ENCODE measurements at places on chromosomes 6 and 20.

GRCh38 chr6:489001-489400 lies 97.4 kb downstream of the IRF4 start:
- no peak overlapping the region for H3K27ac ChIP-seq
- H3K4me1 ChIP-seq: no peaks in the 10 kb centered on the region

DNA sequence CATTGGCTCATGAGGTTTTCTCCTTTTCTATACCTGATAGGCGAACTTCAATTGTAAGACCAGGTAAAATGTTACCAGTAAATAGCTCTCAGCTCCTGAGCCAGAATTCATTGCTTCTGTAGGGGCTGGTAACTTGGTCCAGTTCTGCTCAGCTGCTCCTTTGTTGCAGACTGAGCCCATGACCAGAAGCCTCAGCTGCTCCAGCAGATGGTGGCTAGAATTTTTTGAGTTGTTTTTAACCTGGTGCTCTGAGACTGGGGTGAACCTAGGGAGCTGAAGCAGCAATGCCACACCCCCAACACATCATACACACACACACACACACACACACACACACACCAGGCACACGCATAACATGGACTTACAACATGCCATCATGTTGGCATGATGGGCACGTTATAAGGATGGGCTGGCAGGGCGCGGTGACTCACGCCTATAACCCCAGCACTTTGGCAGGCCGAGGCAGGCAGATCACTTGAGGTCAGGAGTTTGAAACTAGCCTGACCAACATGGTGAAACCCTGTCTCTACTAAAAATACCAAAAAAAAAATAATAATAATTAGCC lies 103.1 kb downstream of the QRSL1 start:
- H3K4me1 ChIP-seq: no peaks in the 10 kb centered on the region
- H3K4me3 ChIP-seq: no peak overlapping the region
- H3K27ac ChIP-seq: no peak overlapping the region
- H3K36me3 ChIP-seq: no peaks in the 10 kb centered on the region
- H3K27me3 ChIP-seq: no peaks in the 10 kb centered on the region
- DNase-seq: no peak

DNA sequence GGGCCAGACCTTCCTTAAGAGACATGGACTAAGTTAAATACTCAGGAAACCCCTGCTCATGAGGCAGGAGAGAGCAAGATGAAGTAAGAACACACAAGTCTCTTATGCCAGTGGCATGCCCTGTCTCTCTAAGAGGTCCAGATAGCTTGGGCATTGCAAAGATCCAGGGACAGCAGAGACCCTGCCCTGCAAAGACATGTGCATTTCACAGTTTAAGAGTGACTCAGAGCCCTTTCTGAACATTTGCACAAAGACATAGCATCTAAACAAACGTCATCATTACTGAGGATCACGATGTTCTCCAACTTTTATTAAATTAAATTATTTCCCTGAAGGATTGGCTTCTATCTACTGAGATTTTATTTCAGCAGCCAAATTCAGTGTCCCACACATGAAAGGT lies 230.5 kb upstream of the RIN2 start:
- H3K27me3 ChIP-seq: no peaks in the 10 kb centered on the region
- no peaks in the 10 kb centered on the region for H3K36me3 ChIP-seq
- no peaks in the 10 kb centered on the region for H3K4me1 ChIP-seq
- H3K4me3 ChIP-seq: no peak overlapping the region
- DNase-seq: no peak

- peaks cover 3% of the 10 kb centered on the region for H3K27me3 ChIP-seq
- no peaks in the 10 kb centered on the region for H3K4me1 ChIP-seq
- H3K27ac ChIP-seq: no peak overlapping the region
- no peak overlapping the region for H3K4me3 ChIP-seq
Measured at GRCh38 chr6:36150283-36150682, 20.0 kb downstream of the MAPK13 start.

DNA sequence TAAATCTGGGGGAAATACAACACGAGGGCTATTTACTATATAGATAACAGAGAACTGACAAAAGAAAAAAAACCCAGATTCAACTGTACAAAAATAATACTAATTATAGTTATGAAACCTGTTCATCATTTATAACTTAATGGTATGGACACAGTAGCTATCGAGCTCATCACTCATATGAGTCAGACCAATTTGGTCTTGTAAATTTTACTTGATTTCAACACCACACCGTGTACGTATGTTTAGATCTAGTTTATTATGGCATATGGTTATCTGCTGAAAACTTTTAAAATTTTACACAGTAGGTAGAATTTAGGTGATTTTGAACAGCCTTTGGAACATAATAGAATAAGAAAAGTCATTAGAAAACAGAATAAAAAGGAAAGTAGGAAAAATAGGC lies 5.5 kb downstream of the MYLK4 start:
- no peak overlapping the region for H3K4me3 ChIP-seq
- H3K36me3 ChIP-seq: no peaks in the 10 kb centered on the region
- H3K27ac ChIP-seq: no peak overlapping the region

DNA sequence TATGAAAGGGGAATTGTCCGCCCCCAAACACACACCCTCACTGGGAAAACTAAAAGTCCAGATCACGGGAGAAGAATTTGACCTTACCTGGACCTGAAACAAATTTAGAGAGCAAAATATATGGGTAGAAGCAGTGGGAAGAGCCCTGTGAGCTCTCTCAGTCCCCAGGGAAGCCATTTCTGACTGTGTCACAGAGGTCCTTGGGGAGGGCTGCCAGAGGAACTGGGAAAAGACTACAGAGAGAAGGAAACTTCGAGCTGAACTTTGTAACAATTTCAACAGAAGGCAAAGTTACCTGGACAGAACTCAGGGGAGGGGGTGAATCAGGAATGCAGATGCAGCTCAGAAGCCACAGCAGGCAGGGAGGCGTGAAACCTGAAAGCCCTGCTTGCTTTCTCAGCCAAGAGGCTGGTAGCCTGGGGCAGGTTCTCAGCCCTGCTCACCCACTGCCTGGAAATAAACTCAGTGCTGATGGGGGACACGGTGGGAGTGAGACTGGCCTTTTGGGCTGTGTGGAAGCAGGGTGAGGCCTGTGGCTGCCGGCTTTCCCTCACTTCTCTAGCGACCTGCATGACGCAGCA lies 163.8 kb downstream of the TMEM200A start:
- no peaks in the 10 kb centered on the region for H3K36me3 ChIP-seq
- no peak overlapping the region for H3K4me3 ChIP-seq
- DNase-seq: peak; percentile 45
- H3K27me3 ChIP-seq: no peaks in the 10 kb centered on the region
- no peak overlapping the region for H3K27ac ChIP-seq

- H3K4me3 ChIP-seq: no peak overlapping the region
- no peak overlapping the region for H3K27ac ChIP-seq
- H3K4me1 ChIP-seq: no peaks in the 10 kb centered on the region
- H3K36me3 ChIP-seq: no peaks in the 10 kb centered on the region
Measured at GRCh38 chr20:44056010-44056698, 130.8 kb downstream of the JPH2 start.

GRCh38 chr6:30918670-30919069 lies 4.6 kb downstream of the VARS2 start:
- H3K4me3 ChIP-seq: no peak overlapping the region
- no peak overlapping the region for H3K27ac ChIP-seq
- peaks cover 5% of the 10 kb centered on the region for H3K36me3 ChIP-seq
- no peak for DNase-seq
- no peaks in the 10 kb centered on the region for H3K27me3 ChIP-seq

GRCh38 chr6:16129623-16130401 lies 926 bp downstream of the MYLIP start:
- H3K27me3 ChIP-seq: no peaks in the 10 kb centered on the region
- no peaks in the 10 kb centered on the region for H3K36me3 ChIP-seq
- no peak overlapping the region for H3K27ac ChIP-seq
- H3K4me3 ChIP-seq: peak overlapping the region; percentile 84

- no peak overlapping the region for H3K4me3 ChIP-seq
- no peaks in the 10 kb centered on the region for H3K4me1 ChIP-seq
- H3K36me3 ChIP-seq: no peaks in the 10 kb centered on the region
- DNase-seq: no peak
- no peak overlapping the region for H3K27ac ChIP-seq
Measured at GRCh38 chr6:23277521-23278179, 708.3 kb downstream of the HDGFL1 start.

- H3K27ac ChIP-seq: no peak overlapping the region
- DNase-seq: no peak
- H3K27me3 ChIP-seq: no peaks in the 10 kb centered on the region
Measured at GRCh38 chr6:5567890-5568289, 306.6 kb downstream of the FARS2 start.

DNA sequence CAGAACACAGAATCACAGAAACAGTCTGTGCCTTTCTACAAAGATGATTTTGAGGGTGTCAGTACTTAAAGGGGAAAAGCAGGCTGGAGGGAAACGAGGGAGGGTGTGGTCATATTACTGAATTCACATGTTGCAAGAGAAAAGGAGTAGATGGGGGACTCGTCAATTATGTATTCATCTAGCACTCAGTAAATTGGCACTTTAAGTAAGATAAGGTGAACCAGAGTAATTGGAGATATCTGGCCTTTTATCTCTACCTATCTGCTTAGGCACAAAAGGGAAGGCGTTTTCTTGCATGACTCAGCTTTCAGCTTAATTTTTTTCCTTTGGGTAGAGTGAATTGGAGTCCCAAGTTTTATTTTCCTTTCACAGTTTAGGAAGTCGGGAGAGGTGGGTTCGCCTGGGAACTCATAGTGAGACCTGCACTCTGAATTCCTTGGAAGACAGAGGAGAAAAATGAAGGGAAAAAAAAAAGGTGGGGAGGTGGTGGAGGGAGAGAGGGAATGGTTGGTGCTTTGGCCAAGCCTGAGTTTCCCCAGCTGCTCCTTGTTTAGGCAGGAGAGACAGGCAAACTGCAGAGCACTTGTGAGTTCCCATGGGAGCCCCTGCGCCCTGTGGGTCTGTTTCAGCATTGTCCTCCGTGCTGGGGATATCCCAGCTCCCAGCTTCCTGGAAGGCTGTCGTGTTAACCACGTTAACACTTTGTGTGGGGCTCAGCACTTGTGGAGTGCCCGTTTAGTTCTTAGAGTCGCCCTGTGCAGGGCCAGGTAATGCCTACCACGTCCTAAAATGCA lies 19.7 kb upstream of the GTSF1L start:
- H3K4me1 ChIP-seq: peaks cover 22% of the 10 kb centered on the region
- no peaks in the 10 kb centered on the region for H3K27me3 ChIP-seq
- no peaks in the 10 kb centered on the region for H3K36me3 ChIP-seq

DNA sequence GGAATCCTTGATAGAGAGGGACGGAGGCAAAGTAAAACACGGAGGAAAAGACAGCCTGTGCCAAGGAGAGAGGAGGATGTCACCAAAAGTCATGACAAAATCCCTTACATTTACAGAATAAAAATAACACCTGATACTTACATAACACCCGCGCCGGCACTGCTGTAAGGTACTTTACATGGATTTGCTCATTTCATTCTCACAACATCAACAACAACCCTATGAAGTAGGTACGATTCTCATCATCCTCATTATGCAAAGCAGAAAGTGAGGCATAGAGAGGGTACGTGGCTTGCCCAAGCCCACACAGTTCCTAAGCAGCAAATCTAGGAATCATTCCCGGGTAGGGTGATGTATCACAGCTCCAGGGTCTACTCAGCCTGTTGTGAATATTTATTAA lies 67.6 kb upstream of the NFATC2 start:
- no peak overlapping the region for H3K4me3 ChIP-seq
- H3K4me1 ChIP-seq: no peaks in the 10 kb centered on the region
- H3K27me3 ChIP-seq: no peaks in the 10 kb centered on the region

- DNase-seq: no peak
- no peaks in the 10 kb centered on the region for H3K4me1 ChIP-seq
- H3K27ac ChIP-seq: no peak overlapping the region
- no peaks in the 10 kb centered on the region for H3K27me3 ChIP-seq
- no peaks in the 10 kb centered on the region for H3K36me3 ChIP-seq
Measured at GRCh38 chr6:106844930-106845329, 129.6 kb downstream of the CD24 start.

- no peaks in the 10 kb centered on the region for H3K4me1 ChIP-seq
- H3K36me3 ChIP-seq: no peaks in the 10 kb centered on the region
- H3K27me3 ChIP-seq: no peaks in the 10 kb centered on the region
- H3K4me3 ChIP-seq: no peak overlapping the region
Measured at GRCh38 chr20:61808447-61808846, 257.2 kb downstream of the TAF4 start.

DNA sequence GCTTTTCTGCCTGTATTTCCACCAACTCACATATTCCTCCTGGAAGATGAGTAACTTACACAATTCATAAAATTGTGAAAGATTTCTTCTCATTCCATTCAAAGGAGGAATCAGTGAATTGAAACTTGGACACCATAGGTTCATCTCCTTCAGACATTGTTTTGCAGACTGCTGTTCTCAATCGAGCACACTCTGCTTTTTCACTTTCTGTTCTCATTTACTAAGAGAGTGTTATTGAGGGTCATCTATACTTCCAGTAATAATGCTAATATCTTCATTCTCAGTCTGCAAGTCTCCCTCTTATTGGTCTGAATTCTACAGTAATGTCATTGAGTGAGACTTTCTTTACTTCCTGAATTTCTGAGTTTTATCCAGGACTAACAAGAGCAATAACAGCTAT lies 67.5 kb upstream of the FUT9 start:
- H3K4me1 ChIP-seq: no peaks in the 10 kb centered on the region
- H3K27me3 ChIP-seq: no peaks in the 10 kb centered on the region
- H3K27ac ChIP-seq: no peak overlapping the region
- no peak overlapping the region for H3K4me3 ChIP-seq
- no peak for DNase-seq
- H3K36me3 ChIP-seq: no peaks in the 10 kb centered on the region

DNA sequence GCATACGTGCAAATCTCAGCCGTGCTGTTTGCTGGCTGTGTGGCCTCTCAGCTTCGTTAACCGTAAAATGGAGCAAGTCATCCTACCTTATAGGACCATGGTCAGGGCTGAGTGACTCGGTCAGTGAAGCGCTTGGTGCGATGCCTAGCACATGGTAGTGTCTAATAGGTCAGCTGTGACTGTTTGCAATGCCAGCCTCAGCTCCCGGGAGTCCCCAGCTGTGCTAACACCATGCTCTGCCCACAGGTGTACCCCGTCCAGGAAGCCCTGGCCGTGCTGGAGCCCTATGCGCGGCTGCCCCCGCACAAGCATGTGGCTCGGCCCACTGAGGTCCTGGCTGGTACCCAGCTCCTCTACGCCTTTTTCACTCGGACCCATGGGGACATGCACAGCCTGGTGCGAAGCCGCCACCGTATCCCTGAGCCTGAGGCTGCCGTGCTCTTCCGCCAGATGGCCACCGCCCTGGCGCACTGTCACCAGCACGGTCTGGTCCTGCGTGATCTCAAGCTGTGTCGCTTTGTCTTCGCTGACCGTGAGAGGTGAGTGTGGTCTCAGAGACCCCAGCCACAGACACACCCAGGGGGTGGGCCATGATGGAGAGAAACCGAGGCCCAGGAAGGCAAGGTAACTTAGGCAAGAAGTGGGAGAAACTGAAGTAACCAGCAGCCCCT lies 10.6 kb downstream of the TRIB3 start:
- H3K4me1 ChIP-seq: no peaks in the 10 kb centered on the region
- no peak overlapping the region for H3K4me3 ChIP-seq
- peaks cover 2% of the 10 kb centered on the region for H3K36me3 ChIP-seq
- H3K27me3 ChIP-seq: no peaks in the 10 kb centered on the region
- no peak overlapping the region for H3K27ac ChIP-seq

- no peak overlapping the region for H3K4me3 ChIP-seq
- no peaks in the 10 kb centered on the region for H3K36me3 ChIP-seq
- H3K27me3 ChIP-seq: no peaks in the 10 kb centered on the region
- H3K4me1 ChIP-seq: no peaks in the 10 kb centered on the region
- no peak for DNase-seq
- H3K27ac ChIP-seq: no peak overlapping the region
Measured at GRCh38 chr6:75963569-75963968, 108.9 kb downstream of the IMPG1 start.

GRCh38 chr6:11343963-11344723 lies 111.7 kb upstream of the NEDD9 start:
- H3K27me3 ChIP-seq: no peaks in the 10 kb centered on the region
- no peak overlapping the region for H3K4me3 ChIP-seq
- no peak overlapping the region for H3K27ac ChIP-seq
- no peaks in the 10 kb centered on the region for H3K4me1 ChIP-seq

All from mesendoderm (in vitro differentiated cells).